ENCODE measurements at places on chromosomes 2 and 18.

GRCh38 chr2:105712981-105713596 lies 31.6 kb upstream of the NCK2 start:
- peak; percentile 72 for DNase-seq

GRCh38 chr2:31386648-31387047 lies 27.9 kb downstream of the XDH start:
- no peak for DNase-seq

GRCh38 chr2:148982282-148982681 lies 56.2 kb upstream of the LYPD6B start:
- peak; percentile 8 for DNase-seq

DNA sequence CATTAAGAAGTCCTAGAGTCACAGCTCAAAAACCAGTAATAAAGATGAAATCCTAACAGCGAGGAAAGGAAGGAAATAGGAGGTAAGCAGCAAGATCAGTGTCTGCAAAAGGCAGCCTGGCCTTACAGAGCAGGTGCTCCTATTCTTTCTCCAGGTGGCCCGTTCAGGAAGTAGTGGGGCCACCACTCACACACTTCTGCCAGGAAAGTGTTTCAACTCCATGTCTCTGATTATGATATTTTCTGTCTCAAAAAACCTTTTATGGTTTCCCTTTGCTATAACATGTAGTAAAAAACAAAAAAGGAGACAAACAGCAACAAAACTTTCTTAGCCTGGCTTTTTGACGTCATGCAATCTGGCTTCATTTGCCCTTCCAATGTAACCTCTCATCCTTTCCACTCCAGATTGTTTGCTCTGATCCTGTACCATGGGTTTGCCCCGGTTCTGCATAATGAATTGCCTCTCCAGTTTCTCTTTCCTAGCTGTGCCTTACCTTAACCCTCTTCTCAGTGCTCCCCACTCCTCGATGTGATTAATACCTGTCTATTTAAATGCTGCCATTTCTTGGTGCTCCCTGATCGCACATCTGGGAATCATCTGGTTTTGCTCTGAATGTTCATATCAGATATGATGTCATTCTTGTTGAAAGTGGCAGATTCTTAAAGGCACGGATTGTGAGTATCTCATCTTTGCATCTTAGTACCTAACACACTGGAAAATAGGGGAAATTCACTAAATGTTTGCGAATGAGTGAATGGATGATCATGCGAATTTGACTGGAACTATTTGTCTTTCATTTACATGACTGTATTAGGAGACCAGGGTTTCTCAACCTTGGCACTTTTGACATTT lies 50.6 kb upstream of the PTPRM start:
- no peak for DNase-seq

Measured in kidney tubule cell (primary cell).